Cortex of kidney (tissue), 1 donor: ENCODE measurements at places on chromosomes 7 and 10.

DNA sequence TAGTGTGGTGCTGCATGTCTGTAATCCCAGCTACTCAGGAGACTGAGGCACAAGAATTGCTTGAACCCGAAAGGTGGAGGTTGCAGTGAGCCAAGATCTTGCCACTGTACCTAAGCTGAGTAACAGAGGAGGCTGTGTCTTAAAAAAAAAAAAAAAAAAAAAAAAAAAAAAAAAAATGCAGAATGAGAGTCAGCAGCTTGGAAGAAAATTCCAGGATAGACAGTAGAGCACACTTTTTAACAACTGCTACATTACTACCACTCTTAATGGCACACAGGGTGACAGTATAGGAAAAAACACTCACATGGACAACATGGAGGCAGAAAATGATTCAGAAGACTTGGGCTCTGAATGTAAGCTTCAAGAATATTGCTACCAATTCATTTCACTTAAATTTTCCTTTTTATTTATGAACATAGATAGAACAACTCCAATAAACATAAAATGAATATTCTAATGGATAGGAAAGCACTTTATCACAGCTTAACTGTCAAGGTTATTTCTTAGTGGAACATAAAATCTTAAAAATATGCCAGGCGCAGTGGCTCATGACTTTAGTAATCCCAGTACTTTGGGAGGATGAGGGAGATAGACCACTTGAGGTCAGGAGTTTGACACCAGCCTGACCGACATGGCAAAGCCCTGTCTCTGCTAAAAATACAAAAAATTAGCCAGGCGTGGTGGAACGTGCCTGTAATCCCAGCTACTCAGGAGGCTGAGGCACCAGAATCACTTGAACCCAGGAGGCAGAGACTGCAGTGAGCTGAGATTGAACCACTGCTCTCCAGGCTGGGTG is 31.5 kb downstream of the CHCHD3 start:
- DNase-seq = no peak

DNA sequence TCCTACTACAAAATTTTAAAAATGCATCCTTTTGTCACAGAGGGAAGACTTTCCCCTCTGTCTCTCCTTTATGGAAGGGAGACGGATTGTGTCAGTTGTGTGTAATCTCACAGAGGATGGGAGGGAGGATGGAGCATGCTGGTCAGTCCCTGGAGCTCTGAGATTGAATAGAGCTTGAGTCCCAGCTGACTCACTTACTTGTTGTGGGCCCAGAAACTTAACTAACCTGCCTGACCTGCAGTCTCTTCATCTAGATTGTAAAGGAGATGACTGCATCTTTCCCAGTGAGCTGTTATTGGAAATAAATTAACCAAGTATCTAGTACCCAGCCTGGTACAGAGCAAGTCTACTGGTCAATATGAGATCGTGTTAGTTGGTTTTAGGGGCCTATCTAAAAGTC is 77.9 kb upstream of the ADO start:
- no peak for DNase-seq

GRCh38 chr7:149633976-149634945 is 136.7 kb upstream of the ZNF746 start:
- DNase-seq = no peak

- DNase-seq = no peak
These were observed 452 bp upstream of the TMEM140 start for GRCh38 chr7:135147341-135147898.

- no peak for DNase-seq
These were observed 25.5 kb downstream of the RNLS start for GRCh38 chr10:88557658-88558057.

DNA sequence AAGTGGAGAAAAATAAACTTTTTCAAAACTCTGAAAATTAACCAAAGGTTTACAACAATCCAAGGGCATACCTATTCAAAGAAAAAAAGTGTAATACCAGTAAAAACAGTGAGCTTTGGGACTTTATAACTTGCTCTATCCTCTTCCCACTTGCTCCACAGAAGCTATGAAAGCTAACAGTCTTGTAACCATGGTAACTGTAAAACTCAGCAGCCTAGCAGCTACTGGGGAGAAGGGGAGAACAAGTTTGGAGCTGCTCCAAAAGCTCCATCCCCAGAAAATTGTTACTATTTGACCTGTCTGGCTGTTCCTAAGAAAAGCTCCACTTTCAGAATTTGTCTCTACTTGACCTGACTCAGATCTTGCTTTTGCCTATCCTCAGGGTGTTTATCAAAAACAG is 191.5 kb downstream of the OTUD1 start:
- no peak for DNase-seq

DNA sequence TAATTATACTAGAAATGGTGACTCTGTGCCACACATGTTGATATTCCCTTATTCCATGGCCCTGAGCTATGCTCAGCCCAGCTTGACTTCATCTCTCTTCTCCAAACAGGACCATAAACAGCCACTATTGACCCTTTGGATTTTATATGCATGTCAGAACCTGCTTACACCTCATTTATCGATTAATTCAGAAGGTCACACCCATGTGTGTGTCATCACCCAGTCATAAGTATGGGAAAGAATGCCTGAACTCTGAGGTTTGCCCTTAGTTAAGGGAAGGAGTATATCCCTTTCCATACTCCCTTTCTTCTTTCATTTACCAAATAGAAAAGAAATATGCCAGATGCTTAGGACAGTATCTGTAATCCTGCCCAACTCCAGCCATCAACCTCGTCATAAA is 602.3 kb downstream of the SORCS3 start:
- no peak for DNase-seq

GRCh38 chr7:91043924-91044645 is 220.1 kb upstream of the FZD1 start:
- DNase-seq = no peak

DNA sequence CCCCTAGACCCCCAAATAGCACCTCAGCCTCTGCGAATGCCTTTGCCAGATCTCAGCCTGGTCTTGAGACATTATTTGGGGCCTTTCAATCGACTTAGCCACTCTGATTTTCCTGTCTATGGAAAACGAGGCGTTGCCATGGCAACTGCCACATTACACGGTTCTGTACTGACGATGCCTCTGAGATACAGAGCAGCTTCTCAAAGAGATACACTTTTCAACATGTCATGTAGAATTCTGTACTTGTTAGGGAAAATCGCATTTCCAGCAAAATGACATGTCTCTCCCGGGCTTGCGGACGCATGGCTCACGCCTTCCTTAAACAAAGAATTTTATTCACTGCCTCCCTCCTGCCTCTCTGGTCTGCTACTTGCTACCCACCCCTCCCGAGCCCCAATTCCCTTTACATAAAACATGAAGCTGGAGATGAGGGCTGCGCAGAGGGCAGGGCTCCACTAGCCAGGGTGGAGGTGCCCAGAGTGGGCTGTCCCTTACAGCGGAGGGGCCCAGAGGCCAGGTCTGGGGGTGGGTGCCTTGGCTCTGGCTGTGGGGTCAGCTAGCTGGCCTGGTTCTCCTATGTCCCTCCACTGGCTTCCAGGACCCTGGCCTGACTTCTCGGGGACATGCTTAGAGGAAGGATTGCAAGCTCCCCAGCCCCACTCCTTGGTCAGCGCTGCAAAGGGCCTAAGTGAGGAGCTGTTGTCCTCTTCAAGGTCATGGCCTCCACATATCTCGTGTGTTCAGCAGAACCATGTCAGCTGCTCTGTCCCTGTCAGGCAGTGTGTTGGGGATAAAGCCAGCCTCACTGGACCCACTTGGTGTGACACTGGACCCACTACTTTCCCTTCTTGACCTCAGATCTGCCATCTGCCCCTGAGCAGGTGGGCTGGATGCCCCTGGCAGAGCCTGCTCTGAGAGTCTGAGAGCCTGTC is 342.5 kb downstream of the RPS24 start:
- DNase-seq = no peak

DNA sequence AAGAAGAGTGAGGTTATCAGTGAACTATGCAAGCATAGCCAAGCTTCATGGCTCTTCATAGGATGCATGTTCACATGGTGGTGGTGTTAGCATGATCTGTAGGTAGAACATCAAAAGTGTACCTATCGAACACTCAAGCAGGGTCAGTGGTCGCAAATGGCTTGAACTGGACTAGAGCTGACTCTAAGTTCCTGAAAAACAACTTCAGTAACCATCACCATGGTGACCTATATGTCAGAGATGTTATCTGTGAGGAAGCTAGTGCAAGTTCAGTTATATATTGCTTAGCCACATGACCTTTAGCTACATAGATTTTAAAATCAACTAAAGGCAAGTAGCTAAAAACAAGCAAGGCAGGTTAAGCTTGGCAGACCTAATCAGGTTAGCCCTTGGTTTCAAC is 163.1 kb upstream of the AGR3 start:
- no peak for DNase-seq

DNA sequence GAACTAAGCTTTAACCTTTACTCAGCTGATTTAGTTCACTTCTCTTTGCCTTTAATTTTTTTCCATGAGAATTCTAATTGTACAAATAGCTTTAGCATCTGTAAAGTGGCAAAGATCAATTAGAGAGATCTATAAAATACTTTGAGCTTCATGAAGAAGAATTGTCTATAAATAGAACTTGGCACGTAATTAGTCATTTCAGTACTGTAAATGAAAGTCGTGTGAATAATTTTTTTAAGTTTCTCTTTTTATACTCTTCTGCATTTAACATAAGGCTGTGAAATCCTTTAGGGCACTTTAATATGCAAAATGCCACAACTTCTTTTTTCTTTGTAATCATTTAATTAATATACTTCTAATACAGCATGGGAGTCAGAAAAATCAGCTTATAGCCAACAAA is 177.8 kb downstream of the CSTF2T start:
- DNase-seq = no peak

DNA sequence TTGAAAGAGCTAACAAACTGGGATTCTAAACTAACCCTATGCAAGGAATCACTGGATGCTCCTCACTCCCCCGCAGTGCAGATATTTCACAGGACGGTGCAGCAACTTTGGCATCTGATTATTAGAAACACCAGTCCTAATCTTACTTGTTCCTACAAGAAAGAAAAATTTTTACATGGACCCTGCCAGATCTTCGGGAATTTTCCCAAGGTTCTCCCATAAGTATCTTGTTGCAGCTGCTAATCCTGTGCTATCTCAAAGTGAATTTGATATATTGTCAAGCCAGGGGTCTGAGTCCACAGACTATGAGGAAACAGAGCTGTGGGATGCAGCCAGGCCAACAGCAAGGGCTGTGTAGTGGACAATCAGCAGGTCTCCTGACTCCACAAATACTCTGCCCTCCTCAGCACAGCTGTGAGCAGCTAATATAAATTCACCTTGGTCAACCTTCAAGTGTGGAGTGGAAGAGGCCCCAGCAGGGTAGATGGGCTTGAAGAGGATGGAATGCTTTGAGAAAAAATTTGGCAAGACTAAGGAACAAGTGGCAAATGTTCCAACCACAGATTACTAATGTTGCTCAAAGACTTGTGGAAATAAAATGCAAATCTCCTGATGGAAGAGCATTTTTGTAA is 25.6 kb downstream of the VSTM4 start:
- DNase-seq = no peak

DNA sequence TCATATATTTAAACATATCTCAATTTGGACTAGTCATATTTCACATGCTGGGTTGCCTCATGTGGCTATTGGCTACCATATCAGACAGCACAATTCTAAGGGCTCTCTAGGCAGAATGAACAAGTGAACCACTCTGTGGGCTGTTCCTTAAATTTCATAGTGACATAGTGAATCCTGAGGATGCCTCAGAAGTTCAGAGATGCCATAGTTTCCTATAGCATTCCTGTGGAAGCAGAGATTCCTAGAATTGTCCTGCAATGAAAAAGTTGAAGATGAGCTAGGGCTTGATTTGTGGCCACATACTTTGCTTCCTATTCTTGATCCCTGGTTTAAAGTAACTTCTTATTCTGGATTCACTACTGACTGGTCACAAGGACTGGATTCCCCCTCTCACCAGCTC is 35.6 kb downstream of the MKX start:
- DNase-seq = no peak

DNA sequence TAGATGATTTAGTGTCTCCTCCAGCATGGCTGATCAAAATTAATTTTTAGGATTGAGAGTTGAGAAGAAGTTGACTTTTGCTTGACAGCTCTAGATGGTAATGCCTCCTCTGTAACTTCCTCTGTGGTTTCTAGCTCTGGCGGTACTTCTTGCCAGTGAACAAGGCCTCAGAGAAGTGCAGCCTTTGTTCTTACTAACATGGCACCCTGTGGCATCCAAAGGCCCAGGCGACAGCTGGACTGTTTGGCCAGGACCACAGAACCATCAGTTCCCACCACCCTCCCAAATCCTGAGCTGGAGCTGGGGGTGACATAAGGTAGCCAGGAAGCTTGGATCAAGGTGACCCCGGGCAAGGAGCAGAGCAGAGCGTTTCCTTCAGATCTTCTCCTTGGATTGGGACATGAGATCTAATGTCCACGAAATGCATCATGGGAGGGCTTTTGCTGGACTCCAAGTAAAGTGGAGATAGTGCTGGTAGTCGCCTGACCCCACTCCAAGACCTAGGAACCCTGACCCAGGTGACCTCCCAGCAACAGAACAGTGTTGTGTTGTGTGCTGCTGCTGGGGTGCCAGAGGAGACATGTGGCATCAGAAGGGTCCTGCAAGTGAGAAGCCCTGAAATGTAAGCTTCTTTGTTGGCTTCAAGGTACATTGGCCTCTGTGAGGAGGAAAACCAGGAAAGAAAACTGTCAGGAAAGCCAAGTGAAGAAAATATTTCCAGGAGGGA is 41.8 kb downstream of the APBB1IP start:
- no peak for DNase-seq

- no peak for DNase-seq
These were observed 154.1 kb downstream of the LHFPL3 start for GRCh38 chr7:104482362-104483037.

DNA sequence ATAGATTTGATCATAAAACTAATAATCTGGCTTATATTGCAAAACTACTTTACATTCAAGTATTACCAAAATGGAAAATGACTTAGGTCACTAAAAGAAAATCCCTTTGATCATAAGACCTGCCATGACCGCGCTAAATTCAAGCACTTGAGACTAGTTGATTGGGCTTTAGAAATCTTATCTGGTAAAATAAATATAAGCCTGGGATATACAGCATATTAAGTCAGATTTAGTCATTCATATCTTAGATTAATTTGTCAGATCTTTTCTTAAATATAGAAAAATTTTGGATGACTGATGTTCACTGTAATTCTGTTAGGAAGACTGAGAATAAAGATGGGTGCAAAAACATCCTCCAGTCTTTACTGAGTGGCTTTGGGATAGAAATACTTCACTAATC is 450.0 kb downstream of the HTR7 start:
- DNase-seq = no peak

DNA sequence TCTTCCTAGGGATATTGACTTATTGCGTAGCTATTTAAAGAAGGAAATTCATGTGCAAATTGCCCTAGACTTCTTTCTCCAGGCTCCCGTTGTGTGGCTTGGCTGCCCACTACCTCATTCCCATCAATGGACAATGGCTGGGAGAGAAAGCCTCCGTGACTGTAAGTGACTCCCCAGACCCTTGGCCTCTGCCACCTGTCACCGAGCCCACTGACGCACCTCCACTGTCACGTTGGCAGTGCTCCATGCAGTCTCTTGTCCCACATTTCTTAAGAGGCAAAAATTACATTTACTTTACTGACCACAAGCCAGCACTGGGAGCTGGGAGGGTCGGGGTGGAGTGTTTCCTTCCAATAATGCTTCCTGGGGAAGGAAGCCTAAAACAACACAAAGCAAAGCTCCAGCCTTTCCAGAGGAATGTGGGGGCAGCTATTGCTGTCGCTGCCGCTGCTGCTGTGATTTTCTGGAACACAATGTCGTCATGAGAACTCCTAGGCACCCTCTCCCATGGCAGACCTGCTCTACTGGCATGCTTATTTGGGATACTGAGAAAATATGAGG is 89.7 kb upstream of the STEAP1B start:
- no peak for DNase-seq
